Upper lobe of right lung (tissue), 1 donor: ENCODE measurements at places on chromosomes 12 and 14. TPM values are rescaled to one million over a fixed set of nuclear protein-coding genes. Genes with fewer than 3 reads are reported as not detected.

The HOTAIR gene
- not detected for total RNA-seq

The AQP2 gene
- total RNA-seq, result not detected

The CCDC92 gene
- 48.6 TPM for total RNA-seq

The LRP1-AS gene
- not detected for total RNA-seq

DNA sequence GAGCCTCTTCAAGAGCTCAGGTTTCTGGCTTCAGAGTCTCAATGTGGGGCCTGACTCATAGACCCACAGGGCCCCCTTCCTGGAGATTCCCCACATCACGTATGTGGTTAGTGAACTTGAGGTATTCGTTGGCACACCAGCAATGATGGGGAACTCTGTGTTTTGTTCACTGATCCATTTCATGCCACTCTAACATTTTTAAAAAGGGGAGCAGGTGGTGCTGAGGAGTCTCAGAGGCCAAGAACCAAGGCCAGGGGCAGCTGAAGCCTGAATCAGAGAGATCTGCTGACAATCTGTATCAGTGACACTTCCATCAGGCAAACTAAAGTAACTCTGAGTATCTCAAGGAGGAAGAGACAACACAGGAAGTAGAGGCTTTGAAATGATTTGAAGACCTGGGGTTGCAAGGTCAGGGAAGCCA lies 323.4 kb downstream of the VRK1 start:
- no peak overlapping the region for H3K4me3 ChIP-seq
- H3K27me3 ChIP-seq, result no peaks in the 10 kb centered on the region
- no peaks in the 10 kb centered on the region for H3K36me3 ChIP-seq

DNA sequence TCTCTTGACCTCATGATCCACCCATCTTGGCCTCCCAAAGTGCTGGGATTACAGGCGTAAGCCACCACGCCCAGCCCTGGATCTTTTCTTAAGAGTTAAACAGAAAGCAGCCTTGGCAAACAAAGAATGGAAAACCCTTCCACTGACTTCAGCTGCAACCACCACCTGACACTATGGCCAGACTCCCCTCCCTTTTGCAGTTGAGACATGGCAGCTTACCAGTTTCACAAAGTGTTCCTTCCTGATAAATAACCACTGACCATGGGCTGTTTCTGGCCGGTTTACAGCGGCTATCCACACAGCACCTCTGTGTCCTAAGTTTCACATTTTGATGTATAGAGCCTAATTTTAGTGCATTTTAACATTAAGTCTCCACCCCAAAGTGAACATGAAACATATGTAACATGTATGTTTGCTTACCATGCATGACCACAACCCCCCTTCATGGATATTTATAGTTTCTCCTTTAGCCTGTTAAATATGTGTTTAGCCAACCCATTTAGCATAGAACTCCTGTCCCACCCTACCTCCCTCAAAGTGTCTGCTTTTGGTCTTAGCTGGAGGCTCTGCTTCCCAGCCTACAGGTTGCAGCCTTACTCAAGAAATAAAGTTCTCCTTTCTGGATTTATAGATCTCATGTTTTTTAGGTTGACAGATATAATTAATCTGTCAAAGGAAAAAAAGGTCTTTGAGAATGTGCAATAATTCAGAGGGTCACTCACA lies 32.7 kb upstream of the RAB21 start:
- DNase-seq, result no peak
- H3K4me3 ChIP-seq, result no peak overlapping the region
- H3K4me1 ChIP-seq, result no peaks in the 10 kb centered on the region
- H3K27ac ChIP-seq, result no peak overlapping the region
- H3K27me3 ChIP-seq, result no peaks in the 10 kb centered on the region

- no peak overlapping the region for H3K27ac ChIP-seq
- H3K27me3 ChIP-seq, result no peaks in the 10 kb centered on the region
These were observed 39.1 kb downstream of the FRS2 start for GRCh38 chr12:69509308-69509736.

DNA sequence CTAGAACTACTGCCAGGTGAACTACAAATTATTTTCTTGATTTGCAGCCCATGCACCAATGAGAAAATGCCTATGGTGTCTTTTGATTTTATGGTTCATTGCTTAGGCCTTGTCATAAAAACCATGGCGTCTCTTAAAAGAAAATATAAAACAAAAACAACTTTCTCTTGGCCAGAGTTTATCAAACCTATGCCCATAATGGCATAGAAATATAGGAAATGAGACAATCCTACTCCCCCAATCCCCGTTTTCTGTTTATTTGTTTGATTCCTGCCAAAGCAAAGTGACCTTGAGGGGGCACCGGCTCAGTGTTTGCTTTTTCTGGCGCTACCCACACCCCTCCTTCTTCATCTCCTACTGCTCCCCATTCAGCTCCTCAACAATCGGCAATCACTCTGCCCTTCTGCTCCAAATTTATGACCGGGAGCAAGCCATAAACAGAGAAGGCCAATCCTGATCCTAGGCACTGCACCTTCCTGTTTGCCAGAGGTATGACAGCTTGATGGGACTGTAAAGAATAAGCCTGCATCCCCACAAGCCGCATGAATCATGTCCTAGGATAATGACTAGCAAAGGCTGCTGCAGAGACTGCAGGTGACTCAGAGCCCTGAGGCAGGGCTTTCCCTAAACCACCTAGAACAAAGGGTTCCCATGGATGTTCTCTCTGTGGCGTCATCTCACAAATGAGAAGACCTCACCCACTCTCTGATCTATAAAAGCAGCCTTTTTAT lies 874.9 kb downstream of the NRXN3 start:
- no peak overlapping the region for H3K4me3 ChIP-seq
- no peaks in the 10 kb centered on the region for H3K27me3 ChIP-seq
- H3K27ac ChIP-seq, result no peak overlapping the region
- no peak for DNase-seq
- no peaks in the 10 kb centered on the region for H3K36me3 ChIP-seq

DNA sequence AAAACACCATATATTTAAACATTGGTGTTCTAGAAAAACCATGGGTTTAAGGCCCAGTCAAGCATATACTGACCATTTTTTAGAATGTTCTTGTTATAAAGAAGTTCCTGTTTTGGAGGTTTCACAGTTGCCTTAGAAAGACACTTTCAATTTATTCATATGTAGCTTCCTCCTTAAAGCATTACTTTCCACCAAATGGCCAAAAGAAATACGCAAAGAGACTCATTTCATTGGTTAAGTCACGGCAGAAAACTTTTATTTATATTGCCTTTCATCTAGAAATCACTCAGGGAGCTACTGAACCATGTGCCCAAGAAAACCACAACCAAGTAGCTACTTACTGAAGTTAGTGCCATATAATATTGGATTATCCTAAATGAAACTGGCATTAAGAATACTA lies 40.0 kb downstream of the MYBPC1 start:
- no peak overlapping the region for H3K27ac ChIP-seq
- peaks cover 5% of the 10 kb centered on the region for H3K4me1 ChIP-seq
- DNase-seq, result no peak
- H3K4me3 ChIP-seq, result no peak overlapping the region
- H3K27me3 ChIP-seq, result no peaks in the 10 kb centered on the region
